ENCODE measurements at places on chromosomes 4 and X.

DNA sequence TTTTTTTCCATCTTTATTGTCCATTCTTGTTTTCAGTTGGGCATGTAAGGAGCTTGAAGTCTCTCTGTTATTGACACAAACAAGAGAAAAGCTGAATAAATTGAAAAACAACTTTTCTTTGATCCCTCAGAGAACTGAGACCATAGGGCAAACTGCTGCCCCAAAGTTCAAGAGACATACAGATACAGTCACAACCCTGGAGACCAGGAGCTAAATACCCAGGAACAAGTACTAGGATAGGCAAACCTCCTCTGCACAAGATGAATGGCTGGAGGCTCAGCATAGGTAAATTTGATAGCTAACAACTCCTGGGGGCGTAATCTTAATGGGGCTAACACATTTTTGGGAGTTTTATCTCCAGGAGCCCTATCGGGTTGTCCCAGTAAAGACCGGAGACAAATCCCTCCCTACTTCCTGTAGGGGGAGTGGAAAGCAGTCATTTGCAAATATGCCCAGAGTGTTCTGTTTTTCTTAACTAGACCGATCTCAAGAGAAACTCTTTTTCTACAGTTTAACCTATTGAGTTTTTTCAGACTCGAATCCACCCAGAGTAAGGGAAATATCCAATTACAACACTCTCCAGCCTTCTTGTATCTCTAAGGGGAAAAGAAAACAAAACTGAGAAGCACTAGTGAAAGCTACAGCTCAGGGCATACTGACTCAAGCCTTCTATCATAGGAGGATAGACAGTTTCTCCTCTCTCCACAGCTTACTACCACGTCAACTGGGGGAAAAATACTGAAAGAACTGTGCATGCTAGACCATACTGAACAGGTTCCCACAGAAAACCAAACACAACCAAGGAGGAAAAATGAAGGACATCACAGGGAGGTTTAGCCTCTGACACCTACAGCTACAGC lies 23.1 kb downstream of the MAGEA8 start:
- DNase-seq: no peak

- no peak for DNase-seq
These were observed 170.6 kb downstream of the ZC4H2 start for GRCh38 chrX:64805683-64806082.

- no peak for DNase-seq
These were observed 144.6 kb upstream of the ARHGEF9 start for GRCh38 chrX:63929608-63930007.

- no peak for DNase-seq
These were observed 286.8 kb upstream of the VCX3A start for GRCh38 chrX:6821730-6822129.

- DNase-seq: no peak
These were observed 545.0 kb downstream of the GABRG1 start for GRCh38 chr4:45578874-45579273.

- DNase-seq: no peak
These were observed 961.2 kb downstream of the RPA4 start for GRCh38 chrX:97844943-97845342.

All from LNCaP clone FGC (cell line).